Mesangial cell (primary cell): ENCODE measurements at places on chromosomes 16 and 17. TPM values are rescaled to one million over a fixed set of nuclear protein-coding genes. Genes with fewer than 3 reads are reported as not detected.

The NT5M gene
- total RNA-seq = 3.6 and 6.2 TPM in 2 replicates

The GRAPL gene
- not detected in 2 replicates for total RNA-seq

The GPS1 gene
- total RNA-seq = 149 and 212 TPM in 2 replicates

The MMP28 gene
- 0.49 and 1.3 TPM in 2 replicates for total RNA-seq

The NUDT7 gene
- total RNA-seq = 2.3 and 7.9 TPM in 2 replicates

The CACNG5 gene
- total RNA-seq = not detected in 2 replicates

The C16orf46 gene
- 0.49 and 1.9 TPM in 2 replicates for total RNA-seq

The SEPTIN1 gene
- total RNA-seq = 0.63 TPM in 1 of 2 replicates, not detected in the other

The WNK4 gene
- total RNA-seq = 4.8 and 6.7 TPM in 2 replicates

The TNFSF13 gene
- 0.81 and 4.7 TPM in 2 replicates for total RNA-seq
